ENCODE measurements at places on chromosomes 4 and X.

GRCh38 chrX:154010330-154011087 is 9.2 kb downstream of the IRAK1 start:
- no peak for DNase-seq

GRCh38 chr4:185912779-185913178 is 100.8 kb upstream of the SORBS2 start:
- DNase-seq, result no peak

GRCh38 chr4:41212616-41213203 is 1.6 kb downstream of the APBB2 start:
- DNase-seq, result peak; percentile 5

DNA sequence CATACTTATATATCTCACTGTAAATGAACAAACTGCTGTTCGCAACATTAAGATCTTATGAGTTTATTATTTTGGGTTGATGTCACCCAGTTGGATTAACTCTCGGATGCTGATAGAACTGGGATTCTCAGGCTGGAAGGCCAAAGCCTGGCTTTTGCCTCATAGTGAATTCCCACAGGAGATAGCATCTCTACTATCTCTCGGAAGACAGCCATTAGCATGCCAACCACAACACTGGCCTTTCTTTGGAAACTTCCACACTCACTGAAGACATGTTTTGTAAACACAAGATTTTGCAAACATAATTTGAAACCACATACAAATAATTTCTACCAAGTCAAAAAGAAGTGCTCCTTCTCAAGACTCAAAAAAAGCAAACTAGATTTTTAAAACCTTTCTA is 4.5 kb upstream of the ATP6AP2 start:
- DNase-seq, result no peak
